ENCODE measurements at places on chromosomes 5 and 9.

DNA sequence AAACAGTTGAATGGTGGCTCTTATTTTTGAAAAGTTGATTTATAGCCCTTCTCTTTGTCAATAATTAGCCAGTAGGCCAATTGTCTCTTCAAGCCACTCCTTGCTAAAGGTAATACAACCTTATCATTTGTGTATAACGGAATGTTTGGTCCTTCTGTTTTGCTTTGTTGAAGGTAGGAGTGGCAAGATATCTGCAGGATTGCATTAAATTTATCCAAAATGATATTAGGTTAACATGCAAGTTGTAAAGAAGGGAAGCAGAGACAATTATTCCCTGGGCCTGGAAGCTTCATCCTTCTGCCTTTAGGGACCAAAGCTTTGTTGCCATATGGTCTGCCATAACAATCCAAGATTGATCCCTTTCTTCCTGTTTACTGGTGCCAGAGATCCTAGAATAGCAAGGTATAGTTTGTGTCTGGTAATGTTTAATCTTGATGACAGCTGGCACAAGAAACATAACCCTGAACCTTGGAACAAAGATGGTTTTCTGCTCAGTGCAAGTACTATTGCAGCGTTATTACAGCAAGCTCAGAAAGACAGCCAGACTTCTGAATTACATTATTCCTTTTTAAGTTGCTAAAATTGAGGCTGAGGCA lies 15.5 kb upstream of the FSD1L start:
- DNase-seq = no peak

GRCh38 chr5:123929055-123929474 lies 417.1 kb downstream of the CSNK1G3 start:
- DNase-seq = no peak

DNA sequence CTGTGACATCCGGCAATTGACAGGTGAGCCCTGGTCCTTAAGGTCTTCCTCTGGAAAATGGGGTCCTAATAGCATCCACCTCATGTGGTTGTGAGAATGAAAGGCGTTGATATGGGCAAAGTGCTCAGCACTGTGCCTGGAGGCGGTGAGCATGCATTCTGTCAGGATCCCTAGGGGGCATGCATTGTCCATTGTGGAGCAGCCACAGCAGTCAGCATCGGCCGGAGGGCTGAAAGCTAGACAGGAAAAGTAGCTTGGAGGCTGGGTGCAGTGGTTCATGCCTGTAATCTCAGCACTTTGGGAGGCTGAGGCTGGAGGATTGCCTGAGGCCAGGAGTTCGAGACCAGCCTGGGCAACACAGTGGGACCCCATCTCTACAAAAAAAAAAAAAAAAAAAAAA lies 122.2 kb downstream of the LHX2 start:
- no peak for DNase-seq

DNA sequence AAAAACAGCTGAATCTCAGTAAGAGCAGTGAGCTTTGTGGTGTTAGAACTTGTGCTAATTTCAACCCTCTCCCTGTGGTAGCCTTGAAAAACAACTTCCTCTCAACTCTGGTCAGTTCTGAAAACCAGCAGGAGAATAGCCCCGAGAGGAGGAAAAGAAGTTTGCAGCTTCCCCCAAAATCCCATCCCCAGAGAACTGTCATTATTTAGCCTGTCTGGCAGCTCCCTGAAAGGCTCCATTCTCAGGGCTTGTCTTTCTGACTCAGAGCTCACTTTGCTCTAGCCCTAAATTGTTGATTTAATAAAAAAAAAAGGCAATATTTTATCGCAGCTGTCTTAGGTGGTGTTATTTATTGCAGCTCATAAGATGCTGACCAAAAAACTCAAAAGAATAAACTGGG lies 11.4 kb upstream of the SLC45A2 start:
- no peak for DNase-seq

DNA sequence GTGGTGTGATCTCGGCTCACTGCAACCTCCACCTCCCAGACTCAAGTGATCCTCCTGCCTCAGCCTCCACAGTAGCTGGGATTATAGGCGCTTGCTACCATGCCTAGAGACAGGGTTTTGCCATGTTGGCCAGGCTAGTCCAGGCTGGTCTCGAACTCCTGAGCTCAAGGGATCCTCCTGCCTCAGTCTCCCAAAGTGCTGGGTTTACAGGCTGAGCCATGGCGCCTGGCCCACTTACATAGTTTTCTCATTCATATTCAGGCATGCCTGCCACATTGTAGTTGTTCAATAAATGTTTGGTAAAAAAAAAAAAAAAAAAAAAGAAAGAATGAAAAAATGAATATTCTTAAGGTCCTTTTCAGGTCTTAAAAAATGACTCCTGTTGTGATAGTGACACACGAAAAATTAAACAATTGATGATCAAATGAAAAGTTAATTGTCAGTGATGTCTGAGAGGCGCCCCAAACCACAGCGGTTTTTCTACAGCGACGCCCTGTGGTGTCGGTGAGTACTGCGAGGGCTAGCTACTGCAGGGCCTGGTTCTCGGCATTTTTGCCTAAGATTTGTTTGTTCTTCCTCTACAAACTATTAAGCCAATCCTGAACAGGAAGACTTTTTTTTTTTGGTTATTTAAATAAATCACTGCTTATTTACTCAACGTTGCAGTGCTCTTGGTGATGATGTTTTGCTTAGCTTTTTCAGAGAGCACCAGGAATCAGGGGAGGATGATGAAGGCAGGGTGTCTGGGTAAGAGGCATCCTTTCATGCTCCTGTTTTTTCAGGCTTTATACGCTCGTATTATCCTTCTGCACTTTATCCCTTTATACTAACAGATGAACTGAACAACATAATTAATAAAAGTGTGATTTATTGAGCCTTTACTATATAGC lies 67.0 kb upstream of the DPYSL3 start:
- no peak for DNase-seq

DNA sequence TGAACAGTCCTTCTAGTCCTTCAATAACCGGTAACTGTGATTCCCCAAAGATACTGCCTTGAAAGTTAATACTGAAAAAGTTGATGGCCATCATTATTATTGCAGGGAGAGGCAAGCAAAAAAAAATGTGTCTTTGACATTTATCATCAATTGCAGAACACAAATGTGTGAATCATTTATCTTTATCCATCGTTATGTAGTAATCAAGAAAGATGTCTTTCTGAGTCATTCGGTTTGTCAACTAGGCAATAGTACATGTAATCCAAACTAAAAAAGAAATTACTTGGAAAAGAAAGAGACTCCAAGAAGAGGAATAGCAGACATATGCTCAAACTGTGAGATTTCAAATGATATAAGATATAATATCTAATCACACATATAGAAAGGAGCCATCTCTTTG lies 473.0 kb downstream of the CETN3 start:
- no peak for DNase-seq

- DNase-seq = no peak
These were observed 4.7 kb upstream of the TEX53 start for GRCh38 chr9:114662081-114662989.

DNA sequence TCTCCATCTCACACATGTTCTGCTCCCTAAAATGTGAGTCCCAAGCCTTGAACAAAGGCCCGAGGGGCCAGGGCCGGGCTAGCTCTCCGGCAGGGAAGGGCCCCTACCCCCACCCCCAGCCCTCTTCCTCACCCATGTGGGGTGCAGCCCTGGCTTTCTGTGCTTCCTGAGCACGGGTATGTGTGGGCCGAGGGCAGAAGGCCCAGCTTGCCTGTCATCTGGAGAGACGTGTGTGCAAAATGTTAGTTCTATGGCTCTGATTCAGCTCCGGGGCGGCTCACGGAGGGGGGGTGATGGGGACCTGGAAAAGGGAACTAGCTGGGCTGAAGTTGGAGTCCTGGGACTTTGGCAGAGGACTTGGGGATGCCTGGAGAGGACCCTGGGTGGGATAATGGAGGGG lies 90.3 kb upstream of the ARAP3 start:
- no peak for DNase-seq

GRCh38 chr5:7078901-7079300 lies 317.0 kb upstream of the ADCY2 start:
- DNase-seq = no peak

DNA sequence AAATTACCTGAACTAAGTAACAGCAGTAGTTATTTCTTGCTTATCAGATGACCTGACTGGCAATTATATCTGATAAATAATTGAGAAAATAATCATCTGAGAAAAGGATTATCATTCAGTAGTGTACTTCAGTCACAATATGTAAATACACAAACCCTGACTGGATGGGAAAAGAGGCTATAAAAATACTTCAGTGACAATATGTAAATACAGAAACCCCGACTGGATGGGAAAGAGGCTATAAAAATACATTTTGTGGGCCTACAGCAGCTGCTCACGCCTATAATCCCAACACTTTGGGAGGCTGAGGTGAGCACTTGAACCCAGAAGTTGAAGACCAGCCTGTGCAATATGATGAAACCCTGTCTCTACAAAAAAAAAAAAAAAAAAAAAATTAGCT lies 11.1 kb downstream of the UBAP2 start:
- DNase-seq = peak; percentile 81

DNA sequence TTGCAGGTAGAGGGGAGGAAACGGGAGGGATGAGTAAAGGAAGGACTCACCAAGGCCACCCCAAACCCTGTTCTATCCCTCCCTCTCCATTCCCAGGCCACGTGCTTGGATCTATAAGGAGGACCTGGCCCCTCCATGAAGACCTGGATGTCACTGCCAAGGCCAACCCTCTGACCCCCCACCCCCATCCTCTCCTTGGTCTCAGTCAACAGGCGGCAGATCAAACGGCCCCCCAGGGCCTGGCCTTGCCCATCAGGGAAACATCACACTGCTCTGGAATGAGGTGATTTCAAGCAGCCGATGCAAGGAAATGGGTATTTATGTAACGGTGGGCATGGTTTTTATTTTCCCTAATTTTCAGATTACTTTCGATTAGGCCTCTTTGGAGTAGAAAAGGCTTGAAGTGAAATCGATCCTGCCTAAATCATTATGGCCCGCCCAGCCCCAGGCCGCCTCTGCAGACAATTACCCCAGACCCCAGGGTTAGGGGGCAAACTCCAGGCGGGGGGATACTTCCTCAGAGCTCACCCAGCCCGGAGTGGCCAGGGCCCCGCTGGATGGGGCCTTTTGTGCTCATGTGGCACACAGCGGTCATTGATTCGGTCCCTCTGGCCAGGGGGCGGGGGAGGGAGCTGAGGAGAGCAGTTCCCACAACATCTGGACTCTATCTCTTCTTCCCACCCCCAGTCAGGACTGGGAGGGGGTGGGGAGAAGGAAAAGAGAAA lies 125.3 kb downstream of the PHF2 start:
- no peak for DNase-seq

- DNase-seq = no peak
These were observed 1163.9 kb upstream of the SEMA6A start for GRCh38 chr5:117738571-117738970.

- no peak for DNase-seq
These were observed 14.5 kb downstream of the PALM2AKAP2 start for GRCh38 chr9:109794361-109795012.

DNA sequence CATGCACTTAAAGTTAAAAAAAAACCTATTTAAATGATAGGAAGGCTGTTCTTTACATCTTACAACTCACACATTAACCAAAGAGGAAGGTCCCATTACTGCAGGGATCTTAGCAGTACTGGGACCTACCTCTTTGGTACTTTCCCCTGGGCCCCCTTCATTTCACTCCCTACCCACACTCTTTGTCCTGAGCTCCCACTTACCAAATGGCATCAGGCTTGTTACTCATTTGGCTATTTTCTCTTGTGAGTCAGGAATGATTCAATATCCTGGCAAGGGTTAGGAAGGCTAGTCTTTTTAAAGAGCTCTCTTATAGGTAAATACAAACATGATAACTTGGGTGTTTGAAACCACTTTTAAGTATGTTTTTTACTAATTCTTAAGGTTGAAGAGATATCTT lies 117.4 kb upstream of the ELL2 start:
- DNase-seq = no peak

- DNase-seq = no peak
These were observed 102.1 kb upstream of the SSBP2 start for GRCh38 chr5:81853030-81853357.

DNA sequence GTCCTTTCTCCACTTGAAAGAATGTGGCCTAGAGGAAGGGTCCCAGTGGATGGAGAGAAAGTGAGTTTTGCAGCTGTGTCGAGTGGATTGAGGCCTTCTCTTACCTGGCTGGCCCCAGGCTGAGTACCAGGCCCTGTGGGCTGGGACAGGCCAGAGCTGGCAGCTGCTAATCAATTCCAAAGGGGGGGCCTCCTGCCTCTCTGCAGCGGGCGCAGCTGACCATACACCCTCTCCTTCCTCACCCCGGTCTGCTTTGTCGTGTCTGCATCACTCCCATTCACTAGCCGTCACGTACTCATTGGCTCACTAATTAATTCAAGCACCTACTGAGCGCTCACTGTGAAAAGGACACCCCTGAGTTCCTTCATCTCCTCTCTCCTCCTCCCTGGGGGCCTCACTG lies 58.4 kb upstream of the PITX1 start:
- DNase-seq = no peak

- DNase-seq = no peak
These were observed 57.5 kb downstream of the SIL1 start for GRCh38 chr5:139140591-139141071.

DNA sequence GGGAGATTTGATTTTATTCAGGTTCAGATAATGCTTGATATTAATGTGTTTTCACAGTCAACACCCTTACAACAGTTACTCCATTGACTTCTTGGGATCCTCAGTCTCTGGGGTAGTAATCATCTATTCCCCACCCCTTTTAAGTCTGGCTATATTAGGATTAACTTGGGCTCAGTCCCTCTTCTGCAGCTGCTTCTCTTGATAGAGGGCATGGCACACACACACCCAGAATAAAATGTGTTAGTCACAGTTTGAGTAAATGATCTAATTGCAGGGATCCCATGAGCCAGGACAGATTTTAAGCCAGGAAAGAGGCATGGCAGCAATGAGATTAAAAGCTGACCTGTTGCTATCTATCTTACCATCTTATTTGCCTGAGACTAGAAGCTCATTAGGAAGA lies 53.7 kb upstream of the VLDLR start:
- no peak for DNase-seq

DNA sequence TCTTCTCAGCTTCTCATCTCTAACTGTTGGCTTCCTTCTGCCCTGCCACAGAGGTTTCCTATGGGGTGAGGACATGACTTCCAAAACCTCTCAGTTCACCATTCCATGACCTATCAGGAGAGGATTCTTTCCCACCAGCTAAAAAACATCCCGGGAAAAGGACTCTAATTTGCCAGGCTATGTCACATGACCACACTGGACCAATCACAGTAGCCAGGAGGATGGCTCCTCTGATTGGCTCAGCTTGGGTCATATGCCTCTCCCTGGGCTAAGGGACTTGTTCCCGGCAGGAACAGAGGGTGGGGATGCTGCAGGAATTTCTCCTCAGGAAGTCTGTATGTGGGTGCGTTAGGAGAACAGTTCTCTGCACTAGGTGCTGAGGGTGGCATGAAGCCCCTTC lies 40.3 kb upstream of the XPA start:
- no peak for DNase-seq

GRCh38 chr9:35108461-35108860 lies 5.5 kb upstream of the STOML2 start:
- no peak for DNase-seq
